Left renal pelvis (tissue), 4 donors: ENCODE measurements at places on chromosomes 11 and 22.

DNA sequence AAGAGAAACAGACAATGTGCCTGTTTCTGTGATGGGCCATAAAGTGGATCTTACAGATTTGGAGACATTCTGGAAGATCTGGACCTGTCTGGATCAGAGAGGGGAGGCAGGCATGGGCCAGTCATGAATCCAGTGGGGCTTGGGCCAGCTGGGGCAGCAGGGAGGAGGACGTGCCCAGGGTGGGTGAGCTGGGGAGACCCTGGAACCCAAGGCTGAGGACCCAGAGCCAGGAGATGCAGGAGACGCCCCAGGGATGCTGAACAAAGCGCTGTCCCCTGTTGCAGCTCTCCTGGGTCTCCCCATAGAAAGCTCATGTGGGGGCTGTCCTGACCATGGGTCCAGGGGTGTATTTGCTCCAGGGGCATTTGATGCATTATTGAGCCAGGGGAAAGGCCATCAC lies 1.5 kb upstream of the APOBEC3A start:
- no peak for DNase-seq

- no peak for DNase-seq
These were observed 421 bp downstream of the SLC15A3 start for GRCh38 chr11:60951606-60951903.

DNA sequence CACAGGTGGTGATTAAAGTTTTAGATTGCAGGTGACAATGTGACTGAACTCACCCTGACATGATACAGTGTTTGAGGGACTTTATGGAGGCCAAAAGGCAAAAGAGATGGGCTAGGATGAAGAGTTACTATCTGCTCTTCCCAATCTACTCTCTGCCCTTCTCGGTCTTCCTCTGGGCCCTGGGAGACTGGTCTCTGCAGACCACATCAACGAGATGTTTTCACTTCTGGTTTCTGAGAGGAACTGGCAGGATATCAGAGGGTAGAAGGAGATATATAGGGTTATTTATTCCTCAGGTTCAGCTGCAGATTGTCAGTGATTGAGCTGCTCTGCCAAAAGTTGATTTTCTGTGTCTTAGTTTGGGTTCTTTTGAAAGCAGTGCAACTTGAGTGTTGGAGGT lies 32.4 kb upstream of the CD44 start:
- DNase-seq, result no peak

DNA sequence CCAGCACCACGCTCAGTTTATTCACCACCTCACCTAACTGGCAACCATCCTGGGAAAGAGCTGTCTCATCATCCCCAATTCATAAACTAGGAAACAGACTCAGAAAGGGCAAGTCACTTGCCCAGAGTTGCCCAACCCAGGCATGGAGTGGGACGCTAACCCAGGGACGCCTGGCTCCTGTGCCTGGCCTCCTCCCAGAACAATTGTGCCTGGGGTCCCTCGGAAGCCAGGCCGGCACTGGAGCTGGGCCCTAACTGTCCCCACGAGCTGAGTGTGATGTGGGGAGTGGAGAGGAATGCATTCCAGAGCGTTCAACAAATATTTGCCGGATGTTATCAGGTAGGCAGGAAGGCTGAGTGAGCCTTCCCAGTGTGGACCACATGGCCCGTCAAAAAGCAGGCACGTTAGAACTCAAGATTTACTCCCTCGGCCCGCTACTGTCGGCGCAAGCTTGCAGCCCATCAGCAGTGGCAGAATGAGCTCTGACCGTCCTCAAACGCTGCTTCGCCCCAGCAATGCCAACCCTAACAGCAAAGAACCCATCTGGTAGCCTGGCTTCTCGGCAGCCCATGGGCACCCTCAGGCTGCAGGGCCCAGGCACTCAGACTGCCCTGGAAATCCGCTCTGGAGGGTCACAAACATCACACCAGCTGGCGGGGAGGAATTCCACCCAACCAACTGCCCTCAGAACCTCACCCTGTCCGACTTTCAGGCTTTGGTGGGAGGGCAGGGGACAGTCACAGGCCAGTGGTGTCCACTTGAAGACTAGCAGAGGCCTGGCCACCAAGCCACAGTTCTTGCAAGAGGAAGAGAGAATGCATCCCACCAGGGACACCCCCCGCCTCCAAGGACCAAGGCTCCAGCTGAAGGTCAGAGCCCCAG lies 35.6 kb downstream of the MYH9 start:
- DNase-seq, result no peak

DNA sequence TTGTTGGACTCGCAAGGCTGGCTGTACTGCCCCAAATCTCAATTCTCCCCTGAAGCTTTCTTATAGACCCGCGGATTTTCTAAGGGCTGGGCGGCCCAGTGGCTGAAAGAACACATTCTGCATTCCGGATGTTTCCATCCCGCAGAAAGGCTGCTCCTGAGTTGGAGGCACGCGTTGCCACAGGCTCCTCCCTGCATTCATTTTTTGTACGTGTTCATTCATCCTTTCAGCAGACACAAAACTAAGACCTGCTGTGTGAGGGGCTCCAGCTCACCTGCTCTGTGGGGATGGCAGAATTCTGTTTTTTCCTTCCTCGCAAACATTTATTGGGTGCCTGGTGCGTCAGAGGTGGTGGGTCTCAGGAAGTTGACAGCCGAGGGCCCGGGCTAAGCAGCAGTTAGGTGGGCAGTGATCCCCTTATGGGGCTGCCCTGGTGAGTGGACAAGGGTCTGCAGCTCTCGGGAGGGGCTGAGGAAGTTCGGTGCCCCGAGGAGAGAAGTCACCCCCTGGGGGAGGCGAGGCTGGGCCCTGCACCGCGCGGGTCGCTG lies 23.7 kb downstream of the SHANK3 start:
- DNase-seq, result no peak

- no peak for DNase-seq
These were observed 1407.6 kb upstream of the RAG2 start for GRCh38 chr11:38005597-38005996.

- DNase-seq, result no peak
These were observed 31.2 kb downstream of the PDE2A start for GRCh38 chr11:72642884-72643522.

DNA sequence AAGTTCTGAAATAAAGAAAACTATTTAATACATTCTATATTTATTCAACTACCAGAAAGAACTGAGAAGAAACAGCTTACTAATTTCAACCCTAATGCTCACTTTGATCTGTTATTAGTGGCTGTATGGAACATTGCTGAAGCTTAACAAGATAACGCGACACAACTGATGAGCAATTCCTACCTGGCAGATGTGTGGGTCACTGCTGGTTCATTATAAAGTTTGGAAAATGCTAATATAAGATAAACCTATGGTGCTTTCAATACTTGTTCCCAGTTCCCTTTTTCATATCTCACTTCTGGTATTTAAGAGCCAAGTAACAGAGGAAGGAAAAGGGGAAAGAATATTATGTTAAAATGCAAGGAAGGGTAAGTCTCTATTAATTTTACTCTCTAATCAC lies 10.5 kb downstream of the CTSC start:
- no peak for DNase-seq

GRCh38 chr11:73538381-73538872 lies 59.5 kb downstream of the FAM168A start:
- DNase-seq, result no peak

GRCh38 chr11:44985721-44986120 lies 35.0 kb upstream of the TP53I11 start:
- no peak for DNase-seq
